NCI-H460 (cell line): ENCODE measurements at places on chromosomes 11 and 22. TPM values are rescaled to one million over a fixed set of nuclear protein-coding genes. Genes with fewer than 3 reads are reported as not detected.

The SMTNL1 gene
- total RNA-seq, result not detected in 2 replicates

The FAM111B gene
- total RNA-seq, result 2.6 and 3.7 TPM in 2 replicates

The OR51I1 gene
- total RNA-seq, result not detected in 2 replicates

The CDC45 gene
- total RNA-seq, result 16.3 and 20.9 TPM in 2 replicates

The TEX12 gene
- 0.10 TPM in 1 of 2 replicates, not detected in the other for total RNA-seq

The MS4A6A gene
- total RNA-seq, result not detected in 2 replicates

The KCNA4 gene
- not detected in 2 replicates for total RNA-seq

The PLAAT5 gene
- total RNA-seq, result not detected in 2 replicates

The MPZL2 gene
- 0.09 and 0.79 TPM in 2 replicates for total RNA-seq

The HOATZ gene
- not detected in 2 replicates for total RNA-seq

The SLC22A25 gene
- total RNA-seq, result not detected in 2 replicates

The RIMBP3C gene
- total RNA-seq, result 0.42 and 0.81 TPM in 2 replicates

The SLC22A8 gene
- not detected in 2 replicates for total RNA-seq

The OR2AG2 gene
- 0.17 TPM in 1 of 2 replicates, not detected in the other for total RNA-seq

The EFCAB6 gene
- 0.40 and 0.61 TPM in 2 replicates for total RNA-seq

The VPREB1 gene
- not detected in 2 replicates for total RNA-seq

The SHISA8 gene
- total RNA-seq, result not detected in 2 replicates

The CST6 gene
- not detected in 2 replicates for total RNA-seq

The WNT11 gene
- total RNA-seq, result 0.97 TPM in 1 of 2 replicates, not detected in the other

The ACTN3 gene
- total RNA-seq, result not detected in 2 replicates

The P2RX6 gene
- total RNA-seq, result 5.2 and 6.9 TPM in 2 replicates

The APOL5 gene
- total RNA-seq, result not detected in 2 replicates

The PICK1 gene
- 6.0 and 9.3 TPM in 2 replicates for total RNA-seq

The CNIH2 gene
- 0.20 TPM in 1 of 2 replicates, not detected in the other for total RNA-seq

The CHRM1 gene
- not detected in 2 replicates for total RNA-seq

The TMEM25 gene
- total RNA-seq, result 0.40 TPM in 1 of 2 replicates, not detected in the other
